ENCODE measurements at places on chromosomes 11 and 22.

GRCh38 chr22:38727123-38727522 lies 21.4 kb downstream of the GTPBP1 start:
- no peak for DNase-seq

DNA sequence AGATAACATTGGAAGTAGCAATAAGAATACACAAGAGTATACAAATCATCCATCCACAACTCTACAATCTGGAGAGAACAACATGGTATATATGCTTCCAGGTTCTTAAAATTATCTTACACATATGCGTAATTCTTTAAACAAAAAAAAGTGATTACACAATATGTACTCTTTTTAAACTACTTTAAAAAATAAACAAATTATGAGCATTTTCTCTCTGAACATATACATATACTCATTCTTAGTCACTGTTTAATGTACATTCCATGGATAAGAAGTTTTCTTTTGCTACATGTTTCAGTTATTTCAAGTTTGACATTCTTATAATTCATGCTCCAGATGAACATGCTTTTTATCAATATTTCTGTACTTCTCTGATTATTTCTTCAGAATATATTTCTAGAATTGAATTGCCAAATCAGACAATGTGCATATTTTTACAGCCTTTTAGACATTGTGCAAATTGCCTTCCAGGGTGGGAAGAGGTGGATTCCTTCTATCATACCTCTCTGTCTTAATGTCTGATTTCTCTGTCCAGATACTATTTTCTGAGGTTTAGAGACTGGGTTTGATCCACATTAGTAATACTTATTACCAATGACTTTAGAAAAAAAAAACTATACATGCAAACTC lies 551.6 kb downstream of the METTL15 start:
- no peak for DNase-seq

- DNase-seq, result no peak
Observed at GRCh38 chr11:61607920-61608599, 27.2 kb upstream of the SYT7 start.

- DNase-seq, result no peak
Observed at GRCh38 chr11:90204832-90205646, 17.8 kb downstream of the CHORDC1 start.

DNA sequence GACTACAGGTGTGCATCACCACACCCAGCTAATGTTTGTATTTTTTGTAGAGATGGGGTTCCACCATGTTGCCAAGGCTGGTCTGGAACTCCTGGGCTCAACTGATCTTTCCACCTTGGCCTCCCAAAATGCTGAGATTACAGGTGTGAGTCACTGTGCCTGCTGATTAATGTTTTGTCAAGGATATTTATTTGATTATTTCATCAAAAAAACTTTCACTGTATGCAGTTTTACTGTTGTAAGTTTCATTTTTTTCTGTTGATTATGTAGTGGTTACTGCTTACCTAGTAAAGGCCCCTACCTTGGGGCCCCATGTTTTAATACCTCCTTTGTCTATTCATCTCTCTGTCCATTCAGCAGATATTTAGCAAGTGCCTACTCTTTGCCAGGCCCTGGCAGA lies 16.7 kb upstream of the FAM168A start:
- no peak for DNase-seq

- DNase-seq, result no peak
Observed at GRCh38 chr11:35800970-35801953, 138.7 kb downstream of the TRIM44 start.

- DNase-seq, result no peak
Observed at GRCh38 chr11:1310772-1311468, 1.5 kb upstream of the TOLLIP start.

- DNase-seq, result no peak
Observed at GRCh38 chr11:6931146-6931713, 5.0 kb downstream of the ZNF215 start.

DNA sequence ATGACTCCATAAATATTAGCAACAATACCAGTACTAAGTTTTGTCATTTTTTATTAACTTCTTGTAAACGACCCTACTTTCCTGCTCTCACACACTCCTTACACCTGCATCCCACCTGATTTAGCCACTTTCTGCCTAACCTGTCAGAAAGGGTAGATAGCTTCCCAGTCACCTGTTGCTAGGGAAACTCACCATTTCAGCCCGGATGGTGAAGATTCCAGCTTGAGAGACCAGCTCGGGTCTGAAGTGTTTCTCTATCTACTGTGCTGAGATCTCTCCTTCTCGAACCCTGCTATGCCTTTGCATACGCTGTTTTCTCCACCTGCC lies at the start of gene PARVG:
PARVG (plus strand) TSS at position 220 of the 327 bp plus-strand sequence. CDS start 2,405 bp downstream, outside the sequence.
- no peak for DNase-seq

- DNase-seq, result peak; percentile 9
Observed at GRCh38 chr22:19811811-19812771, 42.6 kb downstream of the GNB1L start.

DNA sequence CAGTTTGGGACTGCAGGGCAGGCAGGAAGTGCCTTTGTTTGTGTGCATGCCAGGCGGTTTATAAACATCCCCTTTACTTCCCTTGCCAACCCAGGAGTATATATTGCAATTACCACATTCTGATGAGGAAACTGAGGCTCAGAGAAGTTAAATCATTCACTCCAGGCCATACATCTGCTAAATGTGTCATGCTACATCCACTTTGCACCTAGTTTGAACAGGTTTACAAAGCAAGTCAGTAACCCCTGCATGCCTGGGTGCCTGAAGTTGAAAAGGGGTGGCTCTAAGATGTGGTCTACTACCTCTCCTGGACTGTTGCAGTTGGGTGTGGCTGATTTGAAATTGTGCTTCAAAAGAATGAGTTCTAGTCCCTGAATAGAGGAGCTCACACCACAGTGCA lies 23.6 kb downstream of the FLI1 start:
- no peak for DNase-seq

GRCh38 chr11:70894566-70895365 lies 357.6 kb downstream of the SHANK2 start:
- no peak for DNase-seq

DNA sequence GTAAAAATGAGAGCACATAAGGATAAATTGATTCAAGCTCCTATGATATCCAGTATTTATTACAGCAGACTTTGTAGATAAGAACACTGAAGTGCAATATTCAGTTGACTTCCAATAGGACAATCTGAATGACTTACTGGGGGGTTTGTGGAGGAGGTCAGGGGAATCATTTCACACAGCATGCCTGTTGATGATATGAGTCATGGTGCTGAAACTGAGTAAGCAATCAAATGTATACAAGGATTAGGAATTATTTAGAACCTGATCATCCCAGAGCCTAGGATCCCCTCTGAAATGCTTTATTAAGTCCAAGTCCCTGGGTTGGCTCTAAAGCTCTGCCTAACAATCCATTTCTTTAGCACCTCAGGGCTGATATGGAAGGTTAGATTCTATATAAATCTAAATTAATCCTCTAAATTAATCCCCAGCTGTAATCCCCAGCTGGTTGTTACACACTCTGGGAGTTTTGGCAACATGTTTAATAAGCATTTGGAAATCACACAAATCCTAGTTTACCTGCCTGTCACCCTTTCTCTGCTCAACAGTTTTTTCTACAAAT lies 326.4 kb downstream of the GUCY1A2 start:
- DNase-seq, result no peak

DNA sequence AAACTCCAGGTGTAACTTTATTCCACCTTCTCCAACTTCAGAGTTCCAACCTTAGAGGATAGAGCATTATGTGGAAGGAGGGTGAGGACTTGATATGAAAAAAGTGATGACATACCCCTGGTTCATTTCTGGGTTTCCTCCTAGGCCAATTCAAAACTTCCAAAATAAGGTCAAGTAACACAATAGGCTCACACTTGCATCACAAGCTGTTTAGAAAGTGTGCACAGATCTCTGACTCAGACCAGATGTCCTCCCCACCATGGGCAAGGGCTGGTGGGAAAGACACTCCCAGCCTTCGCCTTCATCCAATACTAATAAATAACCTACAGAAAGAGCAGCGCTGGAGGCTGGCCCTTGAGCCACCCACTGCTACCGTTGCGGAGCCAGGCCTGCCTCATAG lies 5.8 kb upstream of the BUD13 start:
- DNase-seq, result no peak

- DNase-seq, result peak; percentile 68
Observed at GRCh38 chr11:57249384-57250319, 12.6 kb upstream of the APLNR start.

- peak; percentile 40 for DNase-seq
Observed at GRCh38 chr11:76369406-76369805, 11.5 kb downstream of the THAP12 start.

DNA sequence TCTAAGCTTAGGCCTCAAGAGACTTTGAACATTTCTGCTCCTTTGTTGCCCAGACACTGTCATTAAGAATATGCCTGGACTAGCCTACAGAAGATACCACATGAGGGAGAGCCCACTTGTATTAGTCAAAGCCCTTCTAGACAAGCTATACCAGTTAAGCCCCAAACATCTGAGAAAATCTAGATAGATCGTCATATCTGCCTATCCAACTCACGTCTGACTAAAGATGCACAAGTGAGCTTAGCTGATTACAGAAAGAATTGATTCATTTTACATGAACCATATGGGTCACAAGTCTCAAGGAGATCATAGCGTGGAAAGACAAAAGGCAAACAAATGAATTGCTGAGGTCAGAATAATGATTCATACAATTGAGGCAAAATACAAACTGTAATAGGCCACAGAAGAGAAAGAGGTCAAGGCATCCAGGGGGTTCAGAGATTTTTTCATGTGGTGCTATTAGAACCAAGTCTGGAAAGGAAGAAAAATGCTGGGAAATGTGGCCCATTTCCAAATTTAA lies 1155.5 kb upstream of the TENM4 start:
- no peak for DNase-seq

- DNase-seq, result no peak
Observed at GRCh38 chr22:27046086-27046485, 388.7 kb downstream of the MIAT start.

- DNase-seq, result no peak
Observed at GRCh38 chr11:134742224-134742612, 330.2 kb upstream of the B3GAT1 start.

DNA sequence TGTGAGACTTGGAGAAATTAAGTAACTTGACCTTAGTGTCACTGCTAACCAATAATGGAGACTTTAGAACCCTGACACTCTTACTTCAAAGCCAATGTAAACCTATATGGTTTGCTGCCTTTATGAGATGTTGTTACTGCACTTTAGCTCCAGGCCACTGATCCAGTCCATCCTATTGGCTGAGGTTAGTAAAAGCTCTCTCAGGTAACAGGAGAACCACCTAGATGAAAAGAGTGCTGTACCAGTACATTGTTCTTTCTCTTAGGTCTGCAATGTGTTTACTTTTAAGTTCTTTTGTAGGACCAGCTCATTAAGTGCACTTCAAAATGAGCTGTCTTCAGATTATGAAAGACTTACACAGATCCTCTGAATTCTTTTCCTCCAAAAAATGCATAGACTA lies 994.0 kb upstream of the FAT3 start:
- DNase-seq, result no peak

DNA sequence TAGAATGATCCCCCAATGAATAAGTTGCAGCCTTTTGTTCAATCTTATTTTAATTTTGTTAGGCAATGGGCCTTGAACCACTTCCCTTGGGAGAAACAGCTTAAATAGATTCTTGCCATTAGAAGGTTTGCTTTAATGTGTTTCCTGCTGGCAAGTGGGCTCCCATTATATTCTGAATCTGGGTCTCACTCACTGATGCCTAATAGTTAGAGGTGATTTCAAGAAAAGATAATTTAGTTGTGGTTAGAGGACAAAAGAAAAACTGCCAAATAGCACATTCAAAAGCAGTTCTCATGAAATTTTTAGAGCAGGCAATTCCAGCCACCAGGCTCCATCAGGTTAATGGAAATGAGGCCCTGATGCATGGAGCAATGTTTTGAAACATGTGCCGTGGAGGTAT lies 362.6 kb upstream of the CHORDC1 start:
- DNase-seq, result no peak

DNA sequence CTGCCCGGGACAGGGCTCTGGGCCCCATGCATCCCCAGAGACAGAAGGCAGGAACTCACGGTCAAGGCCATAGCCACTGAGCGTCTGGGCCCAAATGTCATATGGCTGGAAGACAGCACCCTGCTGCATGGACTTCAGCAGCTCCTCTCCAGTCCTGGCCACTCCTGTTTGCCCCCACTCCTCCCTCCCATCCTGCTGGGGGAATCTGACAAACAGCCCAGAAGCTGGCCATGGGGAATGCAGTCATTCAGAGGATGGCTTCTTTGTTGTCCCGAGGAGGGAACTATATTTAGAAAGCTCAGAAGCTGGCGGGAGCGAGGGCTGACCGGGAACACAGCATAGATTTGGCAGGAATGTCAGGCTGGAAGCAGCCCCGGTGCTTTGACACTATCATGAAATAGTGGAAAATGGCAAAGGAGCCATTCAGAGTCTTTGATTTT lies 35.0 kb downstream of the DKK3 start:
- DNase-seq, result no peak

DNA sequence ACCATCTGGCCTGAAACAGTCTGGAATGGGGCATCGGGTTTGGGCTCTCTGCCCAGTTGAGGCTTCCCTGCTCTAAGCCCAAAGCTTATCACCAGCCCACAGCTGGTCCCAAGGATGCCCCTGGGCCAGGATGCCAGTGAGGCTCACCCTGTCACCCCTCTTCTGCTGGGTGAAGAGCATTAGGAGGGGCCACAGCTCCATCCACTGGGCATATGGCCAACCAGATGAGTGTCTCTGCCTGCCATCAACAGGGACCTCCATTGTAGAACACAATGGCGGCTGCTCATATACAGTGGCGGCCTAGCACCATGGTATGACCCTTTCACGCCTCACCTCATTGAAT lies 5.6 kb downstream of the CHST1 start:
- no peak for DNase-seq

DNA sequence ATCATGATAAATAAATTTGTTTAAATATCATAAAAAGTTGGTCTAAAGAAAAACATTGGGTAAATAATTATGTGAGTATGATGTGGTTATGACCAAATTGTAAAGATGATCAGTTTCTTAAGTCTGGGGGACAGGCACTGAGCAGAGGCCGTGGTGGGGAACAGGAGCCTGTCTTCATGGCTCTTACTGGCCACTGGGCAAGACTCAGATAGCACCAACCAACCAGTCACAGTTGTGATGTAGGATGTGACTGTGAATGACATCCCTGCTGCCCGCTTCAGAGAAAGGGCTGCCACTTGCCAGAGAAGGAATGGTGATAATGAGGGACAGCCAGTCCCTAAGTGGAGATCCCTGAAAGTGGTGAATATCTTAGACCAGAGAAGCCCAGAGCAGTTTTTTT lies 7.0 kb downstream of the PTPRJ start:
- DNase-seq, result no peak

Data from pancreas (tissue), 10 donors.